Skeletal muscle cell (primary cell): ENCODE measurements at places on chromosomes 5 and 9.

DNA sequence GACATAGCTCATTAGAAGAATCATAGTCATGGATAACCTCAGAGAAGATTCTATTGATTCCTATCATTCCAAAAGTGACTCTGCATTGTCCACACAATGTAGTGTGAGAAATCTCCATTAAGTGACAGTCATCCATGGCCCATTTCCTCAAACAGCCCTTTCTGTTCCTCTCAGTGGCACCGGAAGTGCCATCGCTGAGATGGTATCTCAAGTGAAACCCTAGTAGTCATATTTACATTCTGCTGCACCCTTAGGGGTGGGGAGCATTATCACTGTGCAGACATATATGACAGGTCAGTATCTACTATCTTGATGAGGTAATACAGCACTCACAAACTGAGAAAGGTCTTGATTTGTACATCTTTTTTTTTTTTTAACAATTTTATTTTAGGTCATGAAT, 55.4 kb upstream of the MIER3 start:
- no peak for DNase-seq

DNA sequence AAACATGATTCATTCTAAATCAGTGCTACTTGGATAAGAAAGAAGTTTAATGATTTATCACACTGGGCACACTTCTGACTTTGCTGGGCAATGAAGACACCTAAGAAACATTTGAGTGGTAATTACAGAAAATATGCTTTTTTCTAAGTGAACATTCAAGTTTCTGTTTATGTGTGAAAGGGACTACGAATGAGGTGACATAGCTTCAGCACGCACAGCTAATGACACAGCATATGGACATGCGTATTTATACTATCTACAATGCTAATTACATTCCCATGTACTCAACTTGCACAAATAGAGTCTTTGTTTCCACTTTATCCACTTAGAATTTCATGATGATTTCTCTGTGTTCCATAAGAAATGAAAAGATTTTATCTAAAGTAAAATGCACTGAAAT, 40.6 kb downstream of the FREM1 start:
- DNase-seq = no peak

GRCh38 chr5:94748212-94748611, 129.7 kb downstream of the SLF1 start:
- no peak for DNase-seq

- DNase-seq = no peak
Measured at GRCh38 chr9:94767331-94768072, 41.0 kb downstream of the AOPEP start.

DNA sequence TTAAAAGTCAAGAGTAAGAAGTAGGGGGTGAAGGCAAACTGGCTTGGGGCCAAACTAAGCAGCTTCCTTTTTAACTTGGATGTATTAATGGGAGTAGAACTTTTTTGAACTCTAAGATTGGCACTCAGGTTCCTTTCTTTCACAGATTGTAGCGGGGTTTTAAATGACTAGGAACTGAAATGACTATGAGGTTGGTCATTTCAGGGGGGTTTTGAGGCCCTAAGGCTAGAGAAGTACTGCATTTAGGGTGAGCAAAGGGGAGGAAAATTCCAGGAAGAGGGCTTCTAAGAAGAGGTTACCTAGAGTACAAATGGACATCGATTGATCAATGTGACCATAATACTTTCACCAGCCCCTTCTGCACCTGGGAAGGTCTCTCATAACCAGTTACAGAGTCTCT, 381.8 kb downstream of the MLLT3 start:
- DNase-seq = no peak

GRCh38 chr9:108743416-108743815, 112.4 kb downstream of the ACTL7B start:
- DNase-seq = no peak

GRCh38 chr9:131692612-131693562, 47.0 kb downstream of the RAPGEF1 start:
- no peak for DNase-seq

- DNase-seq = no peak
Measured at GRCh38 chr9:34606905-34607304, 5.0 kb downstream of the RPP25L start.

- DNase-seq = no peak
Measured at GRCh38 chr5:2755681-2756171, 4.2 kb upstream of the IRX2 start.

- DNase-seq = no peak
Measured at GRCh38 chr9:124769549-124770358, 1.4 kb downstream of the NR6A1 start.

GRCh38 chr5:95821110-95822021, 1.2 kb downstream of the GLRX start:
- no peak for DNase-seq

DNA sequence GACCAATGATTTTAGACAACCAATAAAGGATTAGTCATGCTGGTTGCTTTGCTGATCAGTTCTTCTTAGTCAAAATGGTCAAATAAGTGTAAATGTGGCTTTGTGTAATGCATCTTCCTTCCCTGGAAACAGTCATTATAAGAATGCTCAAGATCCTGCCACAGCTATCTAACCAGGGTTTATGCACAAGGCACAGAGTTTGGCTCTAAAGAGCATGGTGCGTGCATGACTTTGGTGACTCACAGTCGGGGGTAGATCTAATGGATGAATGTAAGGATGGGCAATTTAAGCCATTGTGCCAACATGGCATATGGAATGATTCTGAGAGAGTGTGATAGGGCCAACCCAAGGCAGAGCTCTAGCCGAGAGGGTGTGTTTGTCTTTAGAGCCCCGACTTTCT, 6.5 kb downstream of the LIX1 start:
- DNase-seq = no peak

- DNase-seq = no peak
Measured at GRCh38 chr9:134361843-134362414, 35.7 kb downstream of the RXRA start.

DNA sequence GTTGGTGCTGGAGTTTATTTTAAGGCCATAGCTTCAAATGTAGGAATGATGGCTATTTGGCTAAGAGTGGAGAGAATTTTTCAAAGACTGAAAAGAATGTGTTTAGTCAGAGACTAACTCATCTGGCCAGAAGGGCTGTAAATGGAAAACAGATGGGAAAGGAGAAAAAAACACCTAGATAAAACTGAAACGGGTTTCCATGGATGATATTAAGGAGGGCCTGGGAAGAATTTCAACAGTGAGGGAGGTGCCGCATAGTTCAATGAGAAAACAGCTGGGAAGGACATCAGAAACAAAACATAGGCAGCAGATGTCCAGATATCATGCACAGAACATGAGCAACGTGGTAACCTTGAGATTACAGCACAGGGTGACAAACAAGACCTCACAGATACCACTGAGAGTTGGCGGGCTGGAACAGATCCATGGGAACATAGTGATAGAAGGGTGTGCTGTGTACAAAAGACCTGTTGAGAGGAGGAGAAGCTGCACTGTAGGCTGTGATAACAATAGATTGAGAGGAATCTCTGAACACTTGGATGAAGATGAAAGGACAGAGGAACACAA, 31.2 kb upstream of the RAD23B start:
- DNase-seq = peak; percentile 93

GRCh38 chr5:9699681-9700080, 69.5 kb upstream of the TAS2R1 start:
- no peak for DNase-seq

DNA sequence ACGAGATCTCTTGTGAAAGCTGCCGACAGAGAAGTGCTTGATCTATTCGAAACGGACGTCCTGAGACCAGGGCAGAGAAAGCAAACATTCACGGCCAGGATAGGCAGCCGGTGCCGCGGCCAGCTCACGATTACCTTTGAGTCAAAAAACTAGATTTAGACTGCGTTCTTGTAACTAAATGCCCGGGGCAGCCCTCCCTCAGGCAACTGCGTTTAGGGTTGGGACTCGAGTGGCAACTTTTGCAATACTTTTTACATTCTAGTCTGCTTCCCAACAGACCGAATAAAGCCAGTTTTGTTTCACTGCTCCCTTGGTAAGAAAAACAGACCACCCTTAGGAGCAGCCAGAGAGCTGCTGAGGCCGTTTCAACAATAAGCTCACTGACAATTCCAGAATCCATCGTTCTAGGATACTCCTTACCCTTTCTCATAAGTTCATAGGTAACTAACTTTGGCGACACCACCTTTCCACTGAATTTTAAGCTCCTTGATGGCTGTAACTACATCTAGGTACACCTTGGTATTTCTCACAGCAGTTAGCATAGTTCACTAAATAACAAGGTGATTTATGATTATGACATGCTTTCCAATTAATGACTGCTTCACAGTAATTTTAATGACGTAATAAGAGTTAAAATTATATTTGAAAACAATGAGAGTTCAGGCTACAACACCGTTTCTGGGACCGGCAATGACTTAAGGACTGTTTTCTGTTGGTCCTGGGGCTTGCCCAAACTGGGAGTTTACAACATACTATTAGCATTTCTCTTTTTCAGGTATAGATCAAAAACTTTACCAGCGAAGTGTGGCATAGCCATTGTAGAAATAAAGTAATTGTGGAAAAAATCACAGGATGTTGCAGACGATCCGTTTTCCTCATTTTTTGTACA, 899 bp upstream of the RAPGEF6 start:
- DNase-seq = no peak

DNA sequence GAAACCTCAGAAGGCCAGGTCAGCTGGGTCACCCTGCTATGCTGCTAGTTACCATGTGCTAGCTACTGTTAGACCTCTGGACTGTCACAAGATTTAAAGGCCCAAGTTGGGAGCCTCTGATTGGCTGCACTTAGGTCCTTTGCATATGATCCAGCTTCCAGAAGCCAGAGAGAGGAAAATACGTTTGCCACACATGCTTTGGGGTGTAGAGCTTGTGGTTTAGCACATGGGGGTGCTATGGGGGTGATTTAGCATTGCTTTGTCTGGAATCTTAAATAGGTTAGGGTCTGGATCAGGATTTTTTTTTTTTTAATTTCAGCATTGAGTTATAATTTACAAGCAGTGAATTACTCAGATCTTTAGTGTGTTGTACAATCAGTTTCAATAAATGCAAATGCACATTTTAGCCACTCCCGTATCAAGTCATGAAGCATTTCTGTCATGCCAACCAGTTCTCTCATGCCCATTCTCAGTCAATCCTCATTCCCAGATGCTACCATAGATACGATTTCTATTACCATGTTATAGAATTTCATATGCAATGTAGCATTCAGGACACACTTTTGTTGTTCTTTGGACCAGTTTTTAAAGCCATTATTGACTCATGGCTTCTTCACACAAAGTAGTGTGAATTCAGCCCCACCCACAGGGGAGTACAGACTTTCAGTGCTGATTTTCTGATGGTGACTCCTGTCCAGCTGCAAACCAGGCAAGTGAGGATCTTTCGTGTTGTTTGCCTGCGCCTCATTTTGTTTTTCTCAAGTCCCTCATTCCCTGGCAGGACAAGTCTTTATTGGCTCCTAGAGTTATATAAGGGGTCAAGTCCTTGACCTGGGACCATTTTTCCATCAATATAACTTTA, 250.4 kb downstream of the LRRC70 start:
- no peak for DNase-seq

- peak; percentile 37 for DNase-seq
Measured at GRCh38 chr9:128920381-128921058, at the start of gene PHYHD1. Gene PHYHD1 (plus strand): TSS chr9:128920982. CDS start chr9:128922324, 1,342 bp downstream.

GRCh38 chr5:170513856-170514525, 10.2 kb downstream of the KCNIP1 start:
- DNase-seq = no peak

DNA sequence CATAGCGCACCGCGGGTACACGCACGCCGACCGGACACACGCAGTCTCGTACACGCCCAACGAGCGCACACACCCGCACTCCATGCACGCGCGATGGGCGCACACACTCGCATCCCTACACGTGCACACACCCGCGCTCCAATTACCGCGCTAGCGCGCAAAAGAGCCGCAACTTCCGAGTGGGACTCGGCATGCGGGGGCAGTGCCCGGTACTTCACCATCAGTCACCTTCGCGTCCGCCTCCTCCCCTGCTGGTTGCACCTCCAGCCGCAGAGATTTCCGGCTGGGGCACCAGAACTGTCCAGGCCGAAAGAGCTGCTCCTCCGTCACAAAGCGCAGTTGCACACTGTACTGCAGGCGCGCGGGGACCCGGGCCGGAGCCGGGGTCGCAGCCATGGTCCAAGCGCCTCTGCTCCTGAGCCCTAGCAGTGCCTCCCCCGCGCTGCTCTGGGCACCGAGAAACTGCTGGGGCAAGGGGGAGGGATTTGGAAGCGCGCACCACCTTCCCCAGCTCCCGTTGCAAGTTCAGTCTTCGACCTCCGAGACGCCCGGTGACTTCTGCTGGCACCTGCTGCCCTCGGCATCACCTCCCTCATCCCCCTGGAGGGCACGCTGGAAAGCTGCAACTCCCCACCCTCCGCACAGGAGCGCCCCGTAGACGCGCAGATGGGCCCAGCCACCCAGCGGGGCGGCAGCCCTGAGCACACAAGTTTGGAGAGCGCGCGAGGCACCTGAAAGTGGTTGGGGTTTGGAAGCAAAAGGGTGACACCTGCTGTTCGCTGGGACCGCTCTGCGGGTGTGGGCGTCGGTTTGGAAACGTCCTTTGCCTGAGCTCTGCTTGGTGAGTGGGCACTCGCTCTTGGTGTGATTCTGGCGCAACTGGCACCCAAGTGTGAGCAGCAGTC, 337.4 kb upstream of the PUM3 start:
- no peak for DNase-seq

DNA sequence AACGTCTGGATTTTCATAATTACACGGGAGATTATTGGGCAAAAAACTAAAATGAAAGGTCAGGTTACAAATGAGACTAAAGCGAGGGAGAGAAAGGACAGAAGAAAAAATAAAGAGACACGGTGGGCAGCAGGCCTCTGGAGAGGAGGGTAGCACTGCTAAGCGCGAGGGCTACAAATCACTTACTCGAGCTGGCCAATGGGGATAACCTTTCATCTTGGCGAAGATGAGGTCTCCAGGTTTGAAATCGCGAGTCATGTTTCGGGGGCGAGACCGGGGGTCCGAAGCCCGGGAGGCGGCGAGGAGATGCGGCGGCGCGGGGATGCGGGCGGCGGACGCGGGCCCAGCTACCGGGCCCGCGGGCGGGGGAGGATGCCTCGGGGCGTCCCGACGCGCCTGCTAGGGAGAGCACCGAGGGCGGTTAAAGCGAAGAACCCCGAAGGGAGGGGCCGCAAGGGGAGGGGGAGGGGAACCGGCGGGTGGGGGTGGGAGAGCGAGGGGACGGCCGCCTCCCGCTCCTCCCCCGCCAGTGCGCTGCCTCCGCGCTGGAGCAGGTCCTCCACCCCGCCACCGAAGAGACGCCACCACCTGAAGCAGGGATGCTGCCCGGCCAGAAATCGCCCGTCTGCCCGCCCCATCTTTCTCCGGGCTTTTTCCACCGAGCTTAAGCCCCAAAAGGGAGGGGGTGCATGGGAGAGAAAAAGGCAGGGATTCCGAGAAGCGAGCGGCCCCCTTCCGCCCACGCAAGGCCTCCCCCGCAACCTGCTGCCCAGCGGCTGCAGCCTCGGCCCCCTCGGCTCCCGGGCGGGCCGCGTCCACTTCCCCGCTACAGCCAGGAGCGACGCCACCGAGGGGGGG, 610 bp downstream of the PSIP1 start:
- no peak for DNase-seq

DNA sequence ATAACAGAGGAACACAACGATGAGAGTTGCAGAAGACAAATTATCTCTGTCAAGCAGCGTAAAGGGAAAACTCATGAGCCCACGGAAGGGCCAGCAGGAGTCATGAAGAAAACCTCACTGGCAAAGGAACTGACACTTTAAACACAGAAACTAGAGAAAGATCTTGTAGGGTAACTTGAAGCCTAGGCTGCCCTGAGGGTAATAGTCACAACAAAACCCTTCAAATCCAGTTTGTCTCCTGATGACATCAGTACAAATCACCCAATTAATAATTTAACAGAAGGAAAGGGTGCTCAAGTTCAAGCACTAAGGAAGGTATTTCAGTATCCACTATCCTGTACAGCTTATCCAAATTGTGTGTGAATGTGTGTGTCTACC, 549.1 kb downstream of the MTRR start:
- no peak for DNase-seq
